ENCODE measurements at places on chromosomes 2 and 18.

DNA sequence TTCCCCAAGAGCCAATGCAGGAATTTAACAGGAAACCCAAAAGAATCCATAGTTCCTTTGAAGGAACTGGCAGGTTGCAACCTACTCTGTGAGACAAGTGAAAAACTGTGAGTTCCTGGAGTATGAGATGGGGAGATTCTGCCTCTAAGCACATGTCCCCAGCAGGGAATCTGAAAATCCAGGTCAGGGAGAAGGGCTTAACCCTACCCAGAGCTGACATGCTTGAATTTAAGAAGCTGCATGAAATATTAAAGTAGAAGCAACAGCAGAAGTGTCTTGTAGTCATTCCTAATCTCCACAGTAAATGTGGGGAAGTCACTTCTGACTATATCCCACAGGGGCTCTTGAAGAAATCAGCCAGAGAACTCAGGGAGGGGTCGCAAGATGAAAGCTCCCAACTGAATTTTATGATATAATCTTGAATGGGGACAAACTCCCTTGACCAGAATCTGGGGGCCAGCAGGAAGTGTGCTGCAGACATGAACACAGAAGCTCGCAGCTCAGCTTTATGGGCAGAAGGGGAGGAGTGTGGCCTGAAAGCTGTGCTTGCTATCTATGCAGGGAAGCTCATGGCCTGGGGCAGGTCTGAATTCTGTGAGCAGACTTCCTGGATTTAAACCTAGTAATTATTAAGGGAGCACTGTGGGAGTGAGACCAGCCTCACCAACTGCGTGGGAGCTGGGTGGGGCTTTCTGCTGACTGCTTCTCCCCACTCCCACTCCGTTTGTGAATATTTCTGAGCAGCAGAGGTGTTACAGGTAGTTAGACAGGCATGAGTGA is 184.1 kb upstream of the KYNU start:
- DNase-seq, result no peak

DNA sequence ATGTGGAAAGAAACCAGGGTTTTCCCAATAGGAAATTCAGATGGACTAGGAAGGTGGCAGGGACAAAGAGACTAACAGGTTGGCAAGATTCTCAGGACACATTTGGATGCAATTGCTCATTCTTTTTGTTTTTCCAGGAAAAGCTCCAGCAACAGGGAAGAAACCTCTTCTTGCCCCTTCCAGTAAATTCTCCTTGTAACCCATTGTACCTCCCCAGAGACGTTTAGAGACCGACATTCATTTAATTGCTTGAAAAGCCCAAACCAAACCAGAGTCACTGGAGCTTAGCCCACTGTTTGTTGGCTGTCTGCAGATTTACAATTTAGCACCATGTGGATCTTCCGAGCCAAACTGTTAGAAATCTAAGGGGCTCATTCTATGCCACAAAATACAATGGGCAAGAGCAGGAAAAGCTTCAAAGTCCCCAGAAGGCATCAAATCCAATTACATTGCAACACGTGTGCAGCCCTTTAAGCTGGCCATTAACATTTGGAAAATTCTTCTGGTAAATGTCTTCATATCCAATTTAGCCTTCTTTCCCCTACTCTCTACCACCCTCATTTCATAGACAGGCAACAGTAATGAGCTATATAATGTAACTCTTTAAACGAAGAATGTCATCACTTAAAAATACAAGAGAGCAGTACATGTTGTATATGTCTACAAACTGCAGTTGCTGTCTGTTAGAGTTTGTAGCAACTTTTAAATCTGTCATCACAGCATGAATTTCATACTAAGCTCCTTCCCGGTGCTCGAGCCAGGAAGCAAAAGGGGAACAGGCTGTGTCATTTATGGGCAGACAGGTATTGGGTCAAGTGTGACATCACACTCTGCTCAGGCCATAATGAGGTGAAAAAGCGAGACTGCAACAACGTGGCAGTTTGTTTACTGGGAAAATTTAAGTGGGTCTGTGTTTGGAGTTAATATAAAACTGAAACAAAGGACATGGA is 235.6 kb upstream of the HNRNPA3 start:
- no peak for DNase-seq

GRCh38 chr2:16466133-16466820 is 199.4 kb downstream of the CYRIA start:
- DNase-seq, result no peak

DNA sequence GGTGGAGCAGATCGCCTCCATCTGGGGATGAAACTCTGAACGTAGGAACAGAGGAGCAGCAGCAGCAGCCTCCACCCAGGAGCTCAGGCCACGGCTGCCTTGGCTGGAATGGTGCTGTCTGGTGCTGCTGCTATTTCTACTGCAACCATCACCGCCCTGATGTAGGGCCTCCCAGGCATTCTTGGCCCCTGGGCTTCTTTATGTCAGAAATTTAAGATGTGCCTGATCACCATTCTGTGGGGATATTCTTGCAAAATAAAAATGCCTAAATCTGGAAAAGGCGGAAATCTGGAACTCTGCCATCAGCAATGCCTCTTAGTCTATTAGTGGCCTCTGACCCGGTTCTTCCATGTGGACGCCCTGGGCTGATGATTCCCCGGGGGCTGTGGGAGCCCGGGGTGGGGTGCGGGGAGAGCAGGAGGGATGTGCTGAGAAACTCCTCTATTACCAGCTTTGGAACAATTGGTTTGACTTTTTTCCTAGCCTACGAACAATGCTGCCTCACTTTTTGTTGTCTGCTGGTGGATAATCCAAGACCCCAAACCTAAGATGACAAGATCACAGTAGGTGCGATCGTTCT is 47.2 kb downstream of the FAM124B start:
- DNase-seq, result no peak

DNA sequence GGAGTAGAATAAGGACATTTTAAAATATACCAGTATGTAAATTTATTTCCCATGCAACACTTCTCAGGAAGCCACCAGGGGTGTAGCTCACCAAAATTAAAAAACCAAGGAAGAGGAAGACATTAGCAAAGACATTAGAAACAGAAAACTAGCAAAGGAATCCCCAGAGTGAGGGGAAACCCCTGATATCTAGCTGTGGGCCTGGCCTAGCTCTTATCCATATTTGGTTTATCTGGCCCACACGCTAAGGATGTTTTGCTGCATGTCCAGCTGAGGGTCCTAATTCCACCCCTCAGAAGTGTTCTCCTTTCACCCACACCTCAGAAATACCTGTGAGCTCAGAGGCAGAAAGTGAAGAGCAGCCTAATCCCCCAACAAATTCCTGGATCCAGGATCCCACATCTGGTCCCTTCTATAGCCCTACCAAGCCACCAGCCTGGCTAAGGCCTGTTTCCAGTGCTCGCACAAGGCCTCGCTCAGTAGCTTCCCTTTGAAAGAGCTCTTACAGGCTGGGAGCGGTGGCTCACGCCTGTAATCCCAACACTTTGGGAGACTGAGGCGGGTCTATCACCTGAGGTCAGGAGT is 17.4 kb downstream of the OSBPL1A start:
- no peak for DNase-seq

DNA sequence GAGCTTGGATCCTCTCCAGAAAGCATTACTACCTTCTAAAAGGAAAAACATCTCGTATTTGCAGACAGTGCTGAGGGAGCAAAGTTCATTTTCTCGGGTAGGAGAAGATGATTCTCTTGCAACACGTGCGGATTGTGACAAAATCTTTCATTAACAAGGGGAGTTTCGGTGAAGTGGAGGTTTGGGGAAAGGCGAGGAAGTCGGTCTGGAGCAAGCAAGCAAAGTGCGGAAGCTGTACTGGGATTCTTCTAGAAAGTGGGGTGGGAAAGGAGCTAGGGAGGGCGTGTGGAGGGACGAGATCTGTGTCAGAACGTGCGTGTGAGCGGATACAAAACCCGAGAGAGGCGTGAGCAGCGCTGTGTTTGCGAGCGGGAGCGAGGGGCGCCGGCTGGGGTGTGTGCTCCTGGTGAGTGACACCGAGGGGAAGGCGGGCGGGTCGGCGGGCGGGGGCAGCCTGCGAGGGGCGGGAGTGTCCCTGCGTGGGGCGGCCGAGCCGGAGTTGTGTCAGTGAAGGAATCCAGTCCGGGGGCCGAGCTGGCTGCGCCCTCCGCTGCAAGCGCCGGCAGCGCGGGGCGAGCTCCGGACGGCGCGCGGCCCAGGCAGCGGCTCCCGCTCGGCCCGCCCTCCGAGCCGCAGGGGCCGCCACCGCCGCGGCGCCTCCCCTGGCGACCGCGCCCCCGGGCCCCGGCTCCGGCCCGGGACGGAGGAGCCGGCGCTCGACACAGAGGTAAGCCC is at the start of gene SPATS2L:
SPATS2L (plus strand) TSS at position 498 of the 735 bp plus-strand sequence. CDS start 82,552 bp downstream, outside the sequence.
- peak; percentile 34 for DNase-seq

DNA sequence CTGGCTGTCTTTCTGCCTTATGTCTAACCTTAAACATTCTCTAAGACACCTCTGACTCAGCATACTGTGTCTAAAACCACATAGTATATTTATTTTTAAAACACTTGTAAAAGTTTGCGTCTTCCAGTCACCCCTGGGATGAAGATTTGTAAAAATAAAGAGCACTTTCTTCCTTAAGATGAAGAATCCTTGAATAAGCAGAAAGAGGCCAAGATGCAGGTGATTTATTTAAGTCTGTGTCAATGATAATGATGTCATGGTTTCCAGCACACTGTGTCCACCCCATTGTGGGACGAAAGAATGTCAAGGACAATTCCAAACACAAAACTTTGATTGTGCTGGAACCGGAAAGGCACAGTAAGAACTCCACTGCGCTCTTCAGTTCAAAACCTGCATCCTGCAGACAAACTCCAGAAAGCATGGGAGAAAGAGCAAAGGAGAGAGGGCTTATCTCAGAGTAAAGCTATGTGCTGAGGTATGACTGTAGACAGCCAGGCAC is 92.9 kb downstream of the ZEB2 start:
- DNase-seq, result no peak

GRCh38 chr2:134758633-134759032 is 39.8 kb upstream of the TMEM163 start:
- DNase-seq, result no peak

DNA sequence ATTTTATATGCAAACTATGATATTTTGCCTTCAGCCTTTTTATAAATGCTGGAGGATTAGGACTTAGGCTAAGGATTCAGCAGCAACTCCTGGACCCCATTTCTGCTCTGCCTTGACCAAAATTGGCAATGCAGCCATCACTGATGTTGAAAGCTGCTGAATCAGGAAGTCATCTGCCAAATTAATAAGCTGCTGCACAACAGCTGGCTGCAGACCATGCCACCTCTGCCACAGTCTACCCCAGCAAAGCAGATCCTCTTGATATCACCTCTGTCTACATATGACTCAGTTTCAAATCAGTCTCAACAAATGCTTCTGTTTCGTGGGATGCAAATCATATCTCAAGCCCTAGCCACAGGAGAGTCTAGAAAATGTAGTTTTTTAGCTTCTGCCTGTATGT is 7.1 kb upstream of the SOS1 start:
- peak; percentile 41 for DNase-seq

- no peak for DNase-seq
Observed at GRCh38 chr2:65727381-65727780, 295.0 kb upstream of the SPRED2 start.

- no peak for DNase-seq
Observed at GRCh38 chr2:203688798-203689197, 17.6 kb upstream of the CD28 start.

- DNase-seq, result no peak
Observed at GRCh38 chr2:214139630-214140284, 271.1 kb upstream of the VWC2L start.
